ENCODE measurements at places on chromosomes 4 and X.

GRCh38 chrX:2628751-2629315, 62.3 kb upstream of the CD99 start:
- DNase-seq = peak; percentile 58

- DNase-seq = no peak
Measured at GRCh38 chr4:41683326-41683725, 65.2 kb downstream of the PHOX2B start.

DNA sequence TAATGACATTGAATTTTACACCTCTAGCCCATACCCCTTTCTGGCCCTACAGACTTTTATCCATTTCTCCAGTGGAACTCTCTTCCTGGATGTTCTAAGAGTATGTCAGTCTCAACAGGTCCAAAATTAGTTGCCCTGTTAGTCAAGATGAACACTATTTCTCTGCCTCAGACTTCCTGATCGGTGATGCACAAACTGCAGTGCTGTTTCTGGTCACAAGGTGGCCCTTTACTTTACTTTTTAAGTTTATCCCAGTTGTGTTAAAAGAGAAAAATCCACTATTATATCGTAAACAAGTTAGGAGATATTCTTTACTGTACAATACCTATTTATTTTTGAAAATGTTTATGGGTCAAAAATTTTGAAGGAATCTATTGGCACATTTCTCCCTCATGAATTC, 13.1 kb downstream of the TCEAL7 start:
- DNase-seq = peak; percentile 37

DNA sequence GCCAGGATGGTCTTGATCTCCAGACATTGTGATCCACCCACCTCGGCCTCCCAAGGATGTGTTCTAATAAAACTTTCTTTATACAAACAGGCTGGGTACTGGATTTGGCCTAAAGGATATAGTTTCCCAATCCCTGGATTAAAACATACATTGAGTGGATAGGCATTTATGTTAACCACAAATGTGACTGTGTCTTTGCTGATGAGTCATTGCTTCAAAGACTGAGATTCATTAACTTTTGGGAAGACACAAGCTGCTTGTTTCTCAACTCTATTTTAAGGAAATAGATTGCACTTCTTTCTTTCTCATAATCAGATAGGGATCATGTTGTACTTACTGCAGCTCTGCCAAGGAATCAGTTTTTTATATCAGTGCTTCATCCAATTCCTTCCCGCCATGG, 131.3 kb upstream of the AGA start:
- no peak for DNase-seq

DNA sequence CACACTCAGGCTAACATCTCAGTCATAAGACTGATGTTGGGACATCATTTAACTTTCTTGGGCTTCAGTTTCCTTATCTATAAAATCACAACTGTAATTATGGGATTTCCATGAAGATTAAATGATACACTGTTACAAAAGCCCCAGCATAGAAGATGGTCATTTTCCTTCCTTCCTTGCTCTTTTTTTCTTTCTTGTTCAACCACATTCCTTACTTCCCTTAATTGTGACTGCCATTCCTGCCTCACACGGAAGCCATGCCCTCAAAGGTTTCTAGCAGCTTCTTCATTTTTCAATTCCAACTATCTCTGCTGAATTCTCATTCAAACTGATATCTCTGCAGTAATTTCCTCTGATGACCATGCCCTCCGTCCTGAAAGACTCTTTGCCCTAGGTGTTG, 311.8 kb downstream of the PPP3CA start:
- no peak for DNase-seq

DNA sequence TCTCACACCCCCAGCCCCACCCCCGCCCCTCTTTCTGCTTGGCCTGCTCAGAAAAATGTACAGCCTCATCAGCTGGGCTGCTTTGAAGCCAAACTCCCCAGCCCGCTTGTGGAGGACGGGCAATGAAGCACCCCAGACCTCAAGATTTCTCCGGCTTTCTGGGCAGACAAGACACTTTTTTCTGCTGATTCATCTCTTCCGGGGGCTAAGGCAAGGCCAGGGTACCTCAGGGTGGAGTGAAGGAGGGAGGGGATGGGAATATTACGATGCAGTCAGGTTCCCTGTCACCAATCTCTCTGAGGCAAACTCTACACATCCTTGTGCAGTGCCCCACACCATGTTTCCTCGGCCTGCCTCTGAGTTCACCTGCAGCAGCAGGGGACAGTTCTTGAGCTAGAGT, 66.9 kb upstream of the ATP6AP2 start:
- no peak for DNase-seq

- peak; percentile 29 for DNase-seq
Measured at GRCh38 chrX:427812-428725, 41.4 kb upstream of the PPP2R3B start.

DNA sequence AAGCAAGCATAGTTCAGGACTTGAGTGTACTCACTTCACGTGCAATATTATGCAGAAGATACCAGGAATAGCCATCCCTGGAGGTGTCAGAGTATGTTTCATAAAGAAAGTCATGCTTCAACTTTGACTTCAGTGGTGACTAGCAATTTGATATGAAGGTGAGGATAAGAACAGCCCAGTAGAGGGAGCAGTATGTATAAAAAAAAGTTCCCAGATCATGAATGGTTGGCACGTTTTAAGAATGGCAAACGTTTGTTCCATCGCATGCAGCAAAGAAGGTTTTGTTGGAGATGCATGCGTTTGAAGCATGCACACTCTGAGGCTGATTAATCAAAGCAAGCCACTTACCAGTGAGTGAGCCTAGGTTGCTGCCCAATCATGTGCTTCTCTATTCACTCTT, 33.5 kb upstream of the SLITRK4 start:
- DNase-seq = no peak

DNA sequence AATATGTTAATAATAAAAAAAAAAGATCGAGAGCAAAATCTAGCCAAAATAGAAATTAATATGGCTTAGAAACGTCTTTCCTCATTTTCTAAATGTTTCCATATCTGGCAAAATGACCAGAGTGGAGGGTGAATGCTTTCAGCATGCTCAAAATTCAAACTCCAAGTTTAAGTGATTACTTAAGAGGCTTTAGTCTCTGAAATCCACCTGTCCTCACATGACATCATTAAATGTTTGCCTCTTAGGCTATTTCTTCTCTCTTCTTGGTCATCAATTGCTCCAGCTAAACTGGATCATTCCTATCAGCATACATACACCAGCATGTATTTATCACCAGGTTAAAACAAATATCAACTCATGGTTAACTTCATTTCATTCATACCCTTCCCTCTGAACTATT, 54.5 kb upstream of the ATXN3L start:
- no peak for DNase-seq

DNA sequence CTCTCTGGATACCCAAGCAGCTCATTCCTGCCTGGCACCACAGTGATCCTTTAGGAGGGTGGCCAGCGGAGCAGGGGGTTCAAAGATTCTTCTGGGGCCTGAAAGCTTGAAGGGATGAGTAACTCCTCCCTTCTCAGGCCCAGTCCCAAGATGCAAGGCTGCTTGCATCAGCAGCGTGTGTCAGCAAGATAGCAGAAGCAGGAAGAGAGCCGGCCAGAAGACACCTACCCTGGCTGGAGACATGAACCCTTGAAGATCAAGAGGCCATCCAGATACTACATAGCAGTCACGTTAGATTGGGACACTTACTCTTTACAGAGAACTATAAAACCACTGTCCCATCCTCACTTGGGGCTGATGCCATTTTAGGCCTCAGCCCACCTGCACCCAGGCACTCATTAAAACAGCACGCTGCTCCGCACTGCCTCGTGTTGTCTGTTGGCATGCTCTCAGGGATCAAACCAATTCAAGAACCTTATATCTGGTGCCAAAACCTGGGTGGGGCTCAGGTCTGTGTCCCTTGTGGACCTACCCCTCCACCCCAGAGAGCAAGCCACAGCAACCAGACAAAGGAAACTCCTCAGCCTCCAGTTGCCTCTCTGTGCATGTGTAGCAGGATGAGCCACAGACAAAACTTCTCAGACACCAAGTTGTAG, 6.5 kb downstream of the UGT2B17 start:
- DNase-seq = no peak

- no peak for DNase-seq
Measured at GRCh38 chr4:95411371-95412088, 137.2 kb downstream of the UNC5C start.

GRCh38 chrX:109681475-109682081, 51.5 kb downstream of the ACSL4 start:
- DNase-seq = no peak

DNA sequence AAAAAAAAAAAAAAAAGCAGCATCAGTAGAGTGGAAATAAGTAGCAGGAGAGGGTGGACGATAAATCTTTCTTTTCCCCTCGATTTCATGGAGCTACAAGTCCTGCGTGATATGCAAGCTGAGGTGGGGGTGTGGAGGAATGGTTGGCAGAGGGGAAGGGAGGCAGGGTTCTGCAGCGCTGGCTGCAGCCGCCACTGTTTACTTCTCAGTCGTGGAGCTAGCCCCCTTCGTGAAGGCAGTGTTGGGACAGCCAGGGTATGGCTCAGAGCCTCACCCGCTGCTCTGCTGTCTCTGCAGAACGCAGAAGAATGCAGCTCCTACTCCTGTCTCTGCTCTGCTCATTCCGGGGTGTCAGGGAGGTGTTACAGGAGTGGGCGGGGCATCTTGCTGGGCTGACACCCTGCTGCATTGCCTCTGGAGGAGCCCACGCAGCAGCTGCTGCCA, 140.6 kb downstream of the GPM6A start:
- no peak for DNase-seq

DNA sequence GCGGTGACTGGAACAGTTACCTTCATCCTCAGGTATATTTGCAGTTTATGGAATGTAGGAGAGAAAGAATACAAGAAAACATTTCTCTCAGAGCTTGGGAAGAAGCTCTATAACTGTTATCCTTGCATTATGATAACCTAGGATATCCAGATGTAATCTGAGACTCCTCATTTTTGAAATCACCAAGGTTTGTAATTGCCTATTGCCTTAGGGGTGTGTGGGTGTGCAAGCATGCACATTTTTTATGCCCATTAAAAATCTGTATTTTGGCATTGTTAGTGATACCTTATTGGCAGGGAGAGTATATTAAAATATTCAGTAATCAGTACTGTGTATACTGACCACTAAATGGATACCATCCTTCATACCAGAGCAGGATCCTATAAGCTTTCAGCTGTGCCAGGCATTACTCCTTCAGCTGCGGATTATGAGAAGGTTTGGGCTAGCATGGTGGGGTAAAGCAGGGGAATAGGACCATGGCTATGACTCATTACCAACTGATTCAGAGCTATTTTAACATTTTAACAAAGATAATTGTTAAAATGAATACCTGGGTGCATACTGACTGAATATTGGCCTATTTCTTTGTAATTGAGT, 8.3 kb downstream of the SEC24B start:
- no peak for DNase-seq

- DNase-seq = no peak
Measured at GRCh38 chr4:183241721-183242151, 78.3 kb downstream of the CLDN22 start.

- DNase-seq = no peak
Measured at GRCh38 chr4:40134206-40134917, 62.5 kb upstream of the RHOH start.

DNA sequence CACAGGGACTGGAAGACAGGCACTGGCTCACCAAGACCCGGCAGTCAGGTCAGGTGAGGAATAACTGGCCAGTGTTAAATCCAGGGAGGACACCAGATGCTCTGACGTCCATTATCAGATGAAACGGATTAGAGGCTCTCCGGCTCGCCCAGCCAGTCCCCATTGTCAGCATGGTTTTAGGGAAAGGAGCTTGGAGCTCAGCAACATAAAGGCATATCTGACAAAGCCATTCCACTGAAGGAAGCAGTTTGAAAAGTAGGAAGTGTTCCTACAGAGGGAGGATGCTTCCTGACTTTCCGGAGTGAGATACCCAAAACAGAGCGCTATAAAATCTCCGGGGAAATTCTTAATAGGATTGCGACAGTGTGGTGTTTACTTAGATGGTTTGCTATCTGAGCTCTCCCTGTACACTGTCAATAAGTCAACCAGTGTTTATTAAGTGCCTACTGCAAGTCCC, 14.8 kb downstream of the NDNF start:
- no peak for DNase-seq

DNA sequence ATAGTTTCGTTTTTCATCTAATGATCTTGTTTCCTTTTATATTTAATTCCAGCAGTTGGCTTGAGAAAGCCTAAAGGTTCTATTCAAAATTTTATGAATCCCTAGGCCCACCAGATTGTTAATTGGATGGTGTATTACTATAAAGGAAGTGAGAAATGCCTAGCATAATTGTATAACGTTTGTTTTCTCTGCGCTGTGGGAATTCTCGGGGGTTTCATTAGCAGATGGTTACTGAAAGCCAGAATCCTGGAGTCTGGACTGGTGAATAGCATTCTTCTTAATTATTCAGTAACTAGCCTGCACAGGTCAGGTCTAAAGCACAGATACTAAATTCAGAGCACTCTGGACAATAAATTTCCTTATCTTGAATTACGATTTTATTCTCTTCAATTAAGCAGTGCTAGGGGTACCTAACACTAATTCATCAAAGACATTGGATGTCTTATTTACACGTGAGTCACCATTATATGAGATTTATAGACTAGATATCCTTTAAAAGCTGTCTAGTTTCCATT, 459.4 kb downstream of the DTHD1 start:
- DNase-seq = no peak

DNA sequence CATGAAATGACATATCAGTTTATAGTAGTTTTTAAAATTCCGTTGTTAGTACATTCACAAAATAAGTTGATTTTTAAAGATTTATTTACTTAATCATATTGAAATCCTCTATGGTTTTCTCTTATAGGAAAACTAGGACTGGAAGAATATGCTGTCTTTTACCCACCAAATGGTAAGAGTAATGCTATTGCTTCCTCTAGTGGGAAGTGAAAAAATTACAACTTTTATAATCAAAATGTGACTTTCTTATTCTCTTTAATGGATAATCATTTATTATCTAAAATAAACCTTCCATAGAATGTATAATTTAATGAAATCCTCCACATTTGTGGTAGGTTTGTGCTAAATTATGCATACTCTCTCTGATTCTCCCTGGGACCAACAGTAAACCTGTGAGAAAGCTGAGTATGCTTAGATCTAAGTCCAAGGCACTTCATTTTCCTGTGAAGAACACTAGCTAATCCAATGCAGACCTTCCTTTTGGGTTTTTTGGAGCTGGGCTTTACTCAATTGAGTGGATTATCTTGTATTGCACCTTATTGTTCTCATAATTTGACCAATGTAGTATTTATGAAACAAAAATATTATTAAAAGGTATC, 136.2 kb downstream of the TBC1D19 start:
- no peak for DNase-seq

DNA sequence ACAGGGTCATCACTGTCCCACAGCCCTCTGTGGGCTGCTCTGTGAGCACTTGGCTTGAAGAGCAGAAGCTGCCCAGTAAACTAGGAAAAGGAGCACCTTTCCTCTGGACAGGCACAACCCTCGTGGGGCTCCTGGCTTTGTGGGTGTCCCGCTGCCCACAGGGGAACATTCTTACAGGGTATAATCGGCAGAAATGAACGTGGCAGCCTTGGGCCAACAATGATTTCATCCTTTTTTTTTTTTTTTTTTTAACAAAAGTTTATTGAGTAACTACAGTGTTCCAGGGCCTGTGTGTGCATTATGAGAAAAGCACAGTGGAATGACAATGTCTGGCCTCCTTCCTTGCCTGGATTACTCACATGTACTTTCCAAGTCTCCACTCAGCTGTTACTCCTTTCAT, 197.2 kb downstream of the PDGFC start:
- DNase-seq = no peak

- no peak for DNase-seq
Measured at GRCh38 chrX:10450959-10451355, 169.4 kb downstream of the MID1 start.

- no peak for DNase-seq
Measured at GRCh38 chrX:153929576-153929975, 3.5 kb upstream of the ARHGAP4 start.

Data from activated CD4-positive, alpha-beta T cell treated with anti-CD3 and anti-CD28 coated beads, Interleukin-10, Interleukin-2, amounts not matched to agents 100 ng/mL and 50 ng/mL, durations not matched to agents 16 hours and 8 hours (primary cell).